SK-N-MC (cell line): ENCODE measurements at places on chromosomes 3 and 15.

DNA sequence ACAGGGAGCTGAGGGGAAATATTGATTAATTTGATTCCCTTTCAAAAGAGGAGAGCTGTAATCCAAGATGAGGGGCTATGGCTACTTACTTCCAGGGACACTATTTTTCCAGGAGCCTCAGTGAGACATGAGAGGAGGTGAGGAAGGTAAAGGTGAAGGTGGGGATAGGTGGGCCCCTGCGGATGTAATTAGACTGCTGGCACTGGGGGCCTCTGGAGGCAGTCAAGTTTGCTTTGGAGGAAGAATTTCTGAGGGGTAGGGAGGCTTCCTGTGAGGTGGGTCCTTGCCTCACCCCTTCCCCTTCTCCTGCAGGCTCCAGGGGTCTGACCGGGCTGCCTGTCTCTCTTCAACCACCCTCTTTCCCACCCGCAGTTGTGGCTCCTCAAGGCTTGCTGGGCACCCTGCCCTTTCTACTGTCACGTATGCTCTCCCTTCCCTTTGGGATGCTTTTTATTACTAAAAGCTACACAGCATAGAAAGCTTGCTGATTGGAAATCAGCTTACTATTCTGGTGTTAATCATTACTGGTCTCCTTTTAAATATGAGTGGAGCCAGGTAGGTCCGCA, 22.5 kb downstream of the GASK1A start:
- DNase-seq, result no peak

DNA sequence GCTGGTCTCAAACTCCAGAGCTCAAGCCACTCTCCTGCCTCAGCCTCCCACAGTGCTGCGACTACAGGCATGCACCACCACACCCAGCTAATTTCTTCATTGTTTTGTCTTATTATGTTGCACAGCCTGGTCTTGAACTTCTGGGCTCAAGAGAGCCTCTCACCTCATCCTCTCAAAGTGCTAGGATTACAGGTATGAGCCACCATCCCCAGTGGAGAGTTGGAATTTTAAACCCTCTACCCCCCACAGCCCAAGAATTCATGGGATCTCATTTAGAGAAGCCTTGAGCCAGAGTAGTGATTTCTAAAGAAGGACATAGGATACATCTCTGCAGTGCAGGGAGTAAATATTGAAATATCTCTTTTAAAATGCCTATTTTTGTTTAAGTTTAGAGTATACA, 221.1 kb downstream of the CACNA2D3 start:
- no peak for DNase-seq

DNA sequence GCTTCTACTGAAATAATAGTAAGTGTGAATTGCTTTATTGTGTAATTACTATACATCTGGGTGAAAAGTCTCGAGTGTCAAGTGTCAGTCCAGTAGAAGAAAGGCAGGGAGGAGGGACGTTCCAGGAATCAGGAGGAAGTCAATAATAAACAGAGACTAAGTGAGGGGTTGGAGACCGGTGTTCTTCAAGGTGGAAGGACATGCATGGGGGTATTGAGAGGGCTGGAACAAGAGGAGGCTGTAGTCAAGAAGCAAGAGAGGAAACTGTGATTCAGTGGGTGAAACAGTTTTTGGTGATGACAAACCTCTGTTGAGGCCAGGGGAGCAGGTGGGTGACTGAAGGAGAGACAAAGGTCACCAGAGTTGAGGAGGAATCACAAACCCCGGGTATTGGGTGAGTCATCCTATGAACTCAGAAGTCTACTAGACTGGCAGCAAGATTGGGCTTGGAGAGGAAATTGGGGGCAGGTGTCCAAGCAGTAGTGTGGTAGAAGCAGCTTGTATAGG, 11.6 kb upstream of the SCAMP5 start:
- DNase-seq, result no peak

GRCh38 chr15:98682992-98683701, 34.8 kb downstream of the IGF1R start:
- no peak for DNase-seq

DNA sequence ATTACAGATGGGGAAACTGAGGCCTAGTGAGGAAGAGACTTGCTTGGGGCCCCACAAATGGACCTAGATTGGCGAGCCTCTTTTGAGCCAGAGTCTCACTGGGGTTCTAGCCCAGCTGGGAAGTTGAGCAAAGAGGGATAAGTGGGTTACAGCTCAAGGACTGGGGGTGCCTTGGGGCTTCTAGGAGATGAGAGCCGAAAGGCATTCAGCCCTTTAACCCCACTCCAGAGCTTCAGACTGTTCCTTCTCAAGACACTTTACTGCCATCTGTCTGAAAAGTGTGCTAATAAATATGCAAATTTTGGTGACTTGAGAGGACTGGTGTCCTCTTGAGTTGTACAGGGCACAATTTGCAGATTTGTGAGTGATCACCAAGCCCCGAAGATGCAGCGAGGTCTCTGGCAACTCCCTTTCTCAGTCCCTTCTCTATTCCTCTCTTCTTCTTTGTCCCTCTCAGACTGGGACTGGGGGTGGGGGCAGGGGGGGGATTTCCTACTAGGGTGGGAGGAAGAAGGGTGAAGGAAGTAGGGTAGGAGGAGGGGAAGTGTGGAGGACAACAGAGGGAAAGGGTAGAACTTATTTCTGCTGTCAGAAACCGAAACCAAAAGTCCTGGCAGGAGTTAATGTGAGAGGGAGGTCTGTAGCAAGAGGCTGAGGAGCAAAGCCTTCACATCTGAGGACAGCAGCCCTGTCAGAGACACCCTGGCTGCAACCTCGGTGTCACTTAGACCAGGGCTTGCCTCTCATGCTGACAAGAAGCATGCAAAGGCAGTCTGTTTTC, 16.2 kb upstream of the ANKDD1A start:
- no peak for DNase-seq

- DNase-seq, result no peak
These were observed 243.8 kb downstream of the KCNH8 start for GRCh38 chr3:19392150-19392549.

- DNase-seq, result no peak
These were observed 134.1 kb upstream of the ARPP21 start for GRCh38 chr3:35505181-35505580.

- DNase-seq, result no peak
These were observed 75.6 kb upstream of the MBNL1 start for GRCh38 chr3:152192936-152193672.

GRCh38 chr3:40336511-40337135, 27.1 kb downstream of the EIF1B start:
- DNase-seq, result no peak

DNA sequence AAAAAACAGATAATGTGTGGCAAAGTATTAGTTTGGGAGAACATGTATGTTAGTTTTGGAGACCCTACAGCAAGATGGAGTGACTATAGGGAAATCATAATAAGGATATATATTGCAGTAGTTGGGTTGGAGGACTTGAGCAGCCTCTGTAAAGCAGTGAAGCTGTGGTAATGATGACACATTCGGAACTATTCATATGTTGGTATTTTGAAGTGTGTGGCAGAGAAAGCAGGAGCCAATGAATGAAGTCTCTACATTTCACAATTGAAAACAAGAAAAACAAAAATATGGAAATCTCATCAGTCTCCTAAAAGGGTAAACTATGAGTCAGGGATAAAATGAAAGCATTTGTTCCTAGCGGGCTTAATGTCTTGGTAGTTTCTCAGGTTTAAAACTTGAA, 645.9 kb downstream of the OTOL1 start:
- DNase-seq, result no peak

DNA sequence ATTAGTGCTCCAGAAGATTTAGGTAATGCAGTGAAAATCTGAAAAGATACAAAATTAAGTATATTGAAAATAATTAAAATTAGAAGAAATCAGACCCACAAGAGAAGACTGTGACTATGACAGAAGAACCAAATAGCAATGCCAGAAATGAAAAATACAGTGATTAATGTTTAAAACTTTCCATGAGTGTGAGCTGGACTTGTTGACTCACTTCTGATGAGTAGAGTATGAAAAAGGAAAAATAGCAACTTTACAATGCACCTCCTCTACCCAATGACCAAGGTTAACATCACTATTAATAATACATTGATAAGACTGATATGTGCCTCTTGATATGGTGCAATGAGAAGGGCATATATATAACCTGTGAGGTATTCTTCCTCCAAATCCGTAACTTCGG, 39.3 kb upstream of the SLC22A13 start:
- DNase-seq, result no peak

DNA sequence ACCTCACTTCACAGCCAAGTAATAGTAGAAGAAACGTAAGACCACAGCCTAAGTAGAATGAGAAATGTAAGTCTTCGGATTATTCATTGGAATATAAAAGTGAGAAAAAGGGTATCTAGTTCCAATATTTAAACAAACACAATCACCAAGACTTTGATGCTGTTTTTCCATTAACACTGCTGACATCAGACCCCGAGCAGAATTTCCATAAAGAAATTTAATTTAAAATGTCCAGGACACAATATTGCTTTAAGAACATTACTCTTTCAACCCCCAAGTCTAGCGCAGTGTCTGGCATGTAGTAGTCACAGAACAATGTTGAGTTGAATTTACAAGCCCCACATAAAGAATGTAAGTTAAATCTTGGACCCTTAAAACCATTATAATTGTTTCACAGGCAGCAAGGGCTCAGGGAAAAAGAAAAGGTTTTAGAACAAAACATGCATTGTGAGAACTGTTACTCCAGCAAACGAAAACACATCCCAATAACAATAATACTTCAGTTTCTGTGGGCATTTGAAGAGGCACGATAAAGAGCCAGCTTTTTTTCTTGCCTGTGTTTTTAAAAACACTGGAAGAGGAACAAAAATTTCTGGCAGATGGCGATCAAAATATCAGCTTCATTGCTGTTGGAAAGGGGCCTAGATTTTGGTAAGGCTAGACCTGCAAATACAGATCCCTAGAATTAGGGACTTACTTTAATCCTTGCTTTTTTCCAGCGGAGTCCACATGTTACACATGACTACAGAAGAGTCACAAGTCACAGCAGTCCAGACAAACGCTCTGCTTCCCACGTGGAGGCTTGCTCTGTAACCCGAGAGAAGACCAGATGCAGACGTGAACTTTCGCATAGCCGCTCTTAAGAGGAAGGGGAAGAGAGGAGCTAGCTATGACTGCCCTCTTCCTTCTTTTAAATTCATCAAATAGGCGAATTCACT, 77.9 kb upstream of the IGSF10 start:
- DNase-seq, result no peak

DNA sequence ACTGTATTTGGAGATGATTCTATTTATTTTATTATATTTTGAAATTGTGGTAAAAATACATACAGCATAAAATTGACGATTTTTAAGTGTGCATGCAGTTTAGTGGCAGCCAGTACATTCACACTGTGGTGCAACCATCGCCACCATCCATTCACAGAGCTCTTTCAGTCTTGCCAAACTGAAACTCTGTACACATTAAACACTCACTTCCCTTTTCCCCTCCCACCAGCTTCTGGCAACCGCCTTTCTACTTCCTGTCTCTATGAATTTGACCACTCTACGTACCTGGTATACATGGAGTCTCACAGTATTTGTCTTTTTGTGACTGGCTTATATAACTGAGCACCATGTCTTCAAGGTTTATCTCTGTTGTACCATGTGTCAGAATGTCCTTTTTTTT, 303.3 kb upstream of the ATP10A start:
- no peak for DNase-seq

GRCh38 chr3:11583235-11583634, 60.5 kb downstream of the VGLL4 start:
- no peak for DNase-seq

GRCh38 chr3:79598594-79598993, 169.2 kb downstream of the ROBO1 start:
- no peak for DNase-seq

- DNase-seq, result no peak
These were observed 343.2 kb upstream of the ADAMTS9 start for GRCh38 chr3:65030847-65031463.

DNA sequence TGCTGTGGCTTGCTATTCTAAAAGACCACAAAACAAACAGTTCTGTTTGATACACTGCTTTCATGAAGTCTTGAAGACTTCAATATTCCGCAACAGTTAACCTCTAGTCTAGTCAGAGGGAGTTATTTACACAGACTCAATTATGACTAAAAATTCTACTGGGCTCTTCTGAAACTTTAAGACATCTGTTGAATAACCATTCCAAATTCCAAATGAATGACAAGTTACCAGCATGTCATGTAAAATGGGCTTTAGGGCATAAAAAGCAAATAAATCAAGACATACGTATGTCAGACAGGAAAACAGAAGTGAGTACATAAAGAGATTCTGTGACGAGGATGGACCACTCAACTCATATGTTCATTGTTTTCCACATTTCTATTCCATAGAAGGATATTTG, 93.9 kb downstream of the PLOD2 start:
- DNase-seq, result no peak

- no peak for DNase-seq
These were observed 28.6 kb downstream of the MEGF11 start for GRCh38 chr15:66224946-66225345.

GRCh38 chr15:38991126-38991525, 426.5 kb upstream of the RASGRP1 start:
- DNase-seq, result no peak

DNA sequence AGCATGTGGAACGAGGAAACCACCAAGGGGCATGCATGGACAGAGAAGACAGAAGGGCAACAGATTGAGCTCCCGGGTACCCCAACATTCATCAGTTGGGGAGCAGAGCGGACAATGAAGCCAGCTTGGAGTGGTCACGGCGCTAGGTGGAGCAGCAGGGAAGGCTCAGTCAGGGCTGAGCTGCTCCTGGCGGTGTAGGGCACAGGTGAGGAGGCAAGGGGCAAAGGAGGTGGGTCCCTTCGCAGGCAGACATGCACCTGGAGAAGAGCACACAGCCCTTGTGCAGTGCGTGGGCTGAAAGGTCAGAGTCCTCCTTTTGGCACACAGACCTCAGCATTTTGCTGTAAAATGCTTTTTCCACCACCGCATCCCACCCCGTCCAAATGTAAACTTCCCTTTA, 90.0 kb upstream of the SLC6A6 start:
- DNase-seq, result no peak

- no peak for DNase-seq
These were observed 86.9 kb downstream of the CBLB start for GRCh38 chr3:105781871-105782270.

DNA sequence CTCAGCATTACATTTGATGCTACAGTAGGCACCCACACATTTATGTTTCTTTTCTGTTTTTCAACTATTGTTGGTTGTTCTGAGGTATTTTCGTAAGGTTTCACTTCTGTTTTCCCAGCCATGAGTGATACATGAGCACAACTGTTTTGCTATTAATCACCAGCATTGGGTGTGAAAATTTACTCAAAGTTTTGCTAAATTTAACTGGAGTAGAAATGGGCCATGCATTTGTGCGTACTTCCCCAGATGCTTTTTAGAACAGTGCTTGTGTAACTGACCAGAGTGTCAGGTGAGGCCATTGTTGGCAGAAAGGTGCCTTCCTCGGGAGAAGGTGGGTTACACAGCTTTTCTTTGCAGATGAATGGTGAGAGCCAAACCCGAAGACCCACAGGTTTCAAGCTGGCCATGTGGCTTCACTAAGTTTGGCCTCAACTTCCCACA, 70.4 kb downstream of the ST6GAL1 start:
- no peak for DNase-seq

- DNase-seq, result no peak
These were observed 498.7 kb upstream of the CDIN1 start for GRCh38 chr15:36080759-36081158.
